Stimulated activated CD4-positive, alpha-beta T cell treated with anti-CD3 and anti-CD28 coated beads, Interleukin-12 subunit alpha, Interleukin-12 subunit beta, amount 100 ng/mL, for 24 hours (primary cell): ENCODE measurements at places on chromosomes 4 and X.

GRCh38 chrX:51461053-51462044 lies 35.0 kb downstream of the NUDT11 start:
- no peak for DNase-seq

DNA sequence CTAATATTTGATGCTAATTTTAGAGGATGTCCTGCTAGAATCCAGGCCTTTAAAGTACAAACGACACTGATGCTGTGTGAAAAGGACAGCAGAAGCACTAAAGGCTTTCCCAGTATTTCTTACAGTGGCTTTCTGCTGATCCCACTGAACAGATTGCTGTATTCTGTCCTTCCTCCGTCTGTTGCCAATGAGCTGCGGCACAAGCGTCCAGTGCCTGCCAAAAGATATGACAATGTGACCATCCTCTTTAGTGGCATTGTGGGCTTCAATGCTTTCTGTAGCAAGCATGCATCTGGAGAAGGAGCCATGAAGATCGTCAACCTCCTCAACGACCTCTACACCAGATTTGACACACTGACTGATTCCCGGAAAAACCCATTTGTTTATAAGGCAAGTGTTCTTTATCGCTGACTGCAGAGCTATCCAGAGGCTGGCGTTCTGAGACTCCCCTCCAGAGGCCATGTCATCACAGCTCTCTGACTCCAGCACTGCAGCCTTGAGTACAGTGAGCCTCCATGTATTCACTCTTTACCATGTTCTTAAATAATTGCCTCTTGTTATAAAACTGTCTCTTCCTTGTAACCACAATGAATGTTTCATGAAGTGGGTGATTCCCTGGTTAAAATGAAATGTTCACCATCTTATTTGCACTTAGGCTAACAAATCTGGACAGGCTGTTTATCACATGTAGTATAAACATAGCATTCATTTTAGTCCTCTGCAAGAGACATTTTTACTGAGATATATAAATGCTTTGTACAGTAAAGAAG lies 43.6 kb downstream of the GUCY1B1 start:
- DNase-seq = no peak

- DNase-seq = no peak
Measured at GRCh38 chr4:82437285-82438005, 7.1 kb downstream of the ENOPH1 start.

GRCh38 chrX:69063486-69063885 lies 101.8 kb downstream of the PJA1 start:
- DNase-seq = no peak

GRCh38 chrX:77910108-77910840 lies at the start of gene ATP7A:
ATP7A (plus strand) TSS chrX:77910693; CDS start chrX:77971642, 60,949 bp downstream.
- DNase-seq = peak; percentile 82

- no peak for DNase-seq
Measured at GRCh38 chr4:15077969-15078368, 75.7 kb downstream of the CPEB2 start.

DNA sequence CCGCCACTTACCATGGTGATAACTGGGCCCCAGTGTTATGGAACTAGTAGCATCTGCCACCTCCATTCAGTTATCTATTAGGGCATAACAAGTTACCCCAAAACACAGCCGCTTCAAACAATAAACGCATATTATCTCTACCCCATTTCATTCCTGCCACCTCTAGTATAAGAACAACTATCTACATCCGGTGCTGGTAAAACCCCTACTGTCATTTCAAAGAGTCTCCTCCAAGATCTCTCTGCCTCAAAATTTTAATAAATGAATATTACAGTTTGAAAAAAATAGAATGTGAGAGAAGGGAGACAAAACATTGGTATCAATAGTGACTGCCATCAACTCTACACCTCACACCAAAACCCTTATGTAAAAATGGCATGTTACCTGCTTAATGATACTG lies 35.5 kb upstream of the RBPJ start:
- DNase-seq = no peak

DNA sequence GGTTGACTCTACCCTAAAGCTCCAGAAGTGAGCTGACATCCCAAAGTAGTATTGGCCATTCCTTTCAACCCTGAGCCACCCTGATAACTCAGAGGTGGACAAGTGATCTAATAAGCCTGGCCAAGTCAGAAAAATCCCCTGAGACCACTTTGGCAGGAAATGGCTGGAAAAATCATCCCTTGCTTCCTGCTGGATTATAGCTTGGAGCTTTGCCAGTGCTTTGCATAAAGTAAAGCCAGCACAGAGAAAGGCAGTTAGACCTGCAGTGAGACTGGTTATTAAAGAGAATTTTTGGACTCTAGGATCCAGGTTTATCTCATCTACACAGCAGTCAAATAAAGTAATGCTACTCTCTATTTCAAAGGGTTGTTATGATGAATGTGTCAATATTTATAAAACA lies 6.4 kb downstream of the CXCL3 start:
- no peak for DNase-seq

GRCh38 chr4:173748353-173748752 lies 218.3 kb upstream of the HAND2 start:
- DNase-seq = no peak

DNA sequence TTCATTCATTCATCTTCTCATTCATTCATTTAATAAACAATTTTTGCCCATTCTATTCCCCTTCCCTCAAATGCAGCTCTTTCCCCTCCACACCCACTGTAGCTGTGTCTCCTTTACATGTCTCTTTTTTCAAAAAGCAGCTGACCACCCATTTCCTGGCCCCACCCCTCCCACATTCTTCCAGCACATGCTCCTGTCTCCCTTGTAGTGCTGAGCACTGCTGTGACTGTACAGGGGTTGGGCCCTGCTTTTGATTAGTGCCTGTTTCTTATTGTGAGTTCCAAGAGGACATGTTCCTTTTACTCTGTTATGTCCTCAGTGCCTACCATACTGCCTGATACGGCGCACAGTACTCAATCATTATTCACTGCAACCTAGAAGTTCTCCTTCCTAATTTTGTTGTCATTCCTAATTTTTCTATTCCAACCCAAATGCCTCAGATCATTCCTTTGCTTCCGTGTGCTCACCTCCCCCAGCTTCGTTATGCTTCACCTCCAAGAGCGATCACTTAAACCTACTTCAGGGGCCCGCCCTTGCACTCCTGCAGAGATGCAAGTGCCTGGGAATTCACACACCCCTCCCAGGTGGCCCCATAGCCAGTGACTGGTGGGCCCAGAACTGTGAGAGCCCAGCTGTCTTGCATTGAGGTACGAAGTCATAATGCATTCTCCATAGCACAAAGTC lies 152.2 kb downstream of the STK32B start:
- DNase-seq = no peak

DNA sequence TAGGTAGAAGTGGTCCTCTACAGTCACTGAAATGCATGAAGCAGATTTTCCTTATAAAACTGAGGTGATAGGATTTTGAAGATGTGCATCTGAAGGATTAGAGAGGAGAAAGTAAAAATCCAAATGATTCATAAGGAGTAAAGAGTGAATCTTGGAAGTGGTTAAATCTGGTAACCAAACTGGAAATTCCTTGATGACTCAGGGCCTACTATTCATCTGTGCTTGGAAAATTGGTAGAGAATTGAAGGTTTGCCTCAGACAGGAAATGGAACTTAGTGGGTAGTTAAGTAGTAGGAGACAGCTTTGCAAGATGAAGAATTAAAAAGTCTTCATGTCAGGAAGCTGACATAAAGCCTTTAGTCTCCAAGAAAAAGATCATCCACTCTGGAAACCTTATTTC lies 368.9 kb upstream of the CTSO start:
- DNase-seq = no peak

- DNase-seq = peak; percentile 2
Measured at GRCh38 chrX:121161501-121161933, 114.1 kb downstream of the GLUD2 start.

DNA sequence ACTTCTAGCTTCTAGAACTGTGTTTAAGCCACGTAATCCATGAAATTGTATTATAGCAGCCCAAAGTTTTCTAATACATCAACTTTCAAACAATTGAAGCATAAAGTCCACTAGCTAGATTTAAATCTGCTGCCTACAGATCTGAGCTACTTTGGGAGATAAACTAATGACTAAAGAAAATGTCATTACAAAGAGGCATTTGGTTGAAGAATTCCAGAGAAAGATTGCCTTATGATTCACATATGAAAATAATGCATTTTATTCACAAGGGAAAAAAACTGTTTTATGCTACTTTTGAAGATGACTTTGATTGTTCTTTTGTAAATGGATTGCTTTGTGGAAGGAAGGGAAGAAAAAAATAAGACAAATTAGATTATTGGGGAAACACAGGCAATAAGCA lies 124.1 kb upstream of the SLIT2 start:
- DNase-seq = no peak

GRCh38 chrX:68868316-68868715 lies 39.5 kb downstream of the EFNB1 start:
- no peak for DNase-seq

GRCh38 chr4:180617196-180617595 lies 1626.0 kb upstream of the TENM3 start:
- DNase-seq = no peak

DNA sequence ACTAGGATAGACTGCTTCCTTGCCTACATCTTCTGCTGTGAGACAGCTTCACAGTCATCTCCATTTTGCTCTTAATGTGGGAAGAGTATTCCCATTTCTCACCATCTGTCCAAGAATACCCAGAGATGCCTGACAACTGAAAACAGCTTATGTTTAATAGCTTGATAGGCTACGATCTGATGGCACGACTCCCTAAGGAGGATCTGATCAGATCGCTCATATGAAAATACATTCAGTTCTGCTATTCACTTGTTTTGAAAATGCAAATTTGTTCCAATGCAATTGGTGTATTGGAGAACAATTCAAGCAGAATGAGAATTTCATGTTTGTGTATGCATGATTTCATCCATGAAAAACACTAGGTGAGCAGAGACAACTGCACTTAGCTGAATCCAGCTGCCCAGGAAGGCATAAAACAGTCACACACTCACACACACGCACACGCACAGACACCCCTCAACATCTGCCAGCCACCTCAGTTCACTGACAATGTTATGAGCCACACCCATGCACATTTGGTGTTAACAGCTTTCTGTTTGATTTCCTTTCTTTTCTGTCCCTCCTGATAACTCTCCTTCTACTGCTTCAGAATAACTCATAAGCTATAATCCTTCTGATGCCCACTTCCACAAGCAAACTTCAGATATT lies 29.6 kb downstream of the TRIML1 start:
- DNase-seq = no peak

DNA sequence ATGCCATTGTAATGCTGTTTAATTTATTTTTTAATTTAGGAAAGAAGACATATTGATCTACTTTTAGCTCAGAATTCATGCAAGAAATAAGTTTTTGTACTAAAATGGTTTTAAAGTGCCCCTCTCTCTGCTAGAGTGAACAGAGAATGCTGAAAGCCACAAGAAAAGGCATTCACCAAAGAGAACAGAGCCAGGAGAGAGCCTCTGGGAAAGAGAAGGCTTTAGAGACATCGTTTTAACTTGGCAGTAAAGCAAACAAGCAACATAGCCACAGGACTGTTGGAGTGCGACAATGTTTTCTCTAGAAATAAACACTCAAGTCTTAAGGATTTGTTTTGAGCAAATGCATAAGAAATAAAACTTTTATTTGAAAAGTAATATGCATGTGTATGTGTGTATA lies 484.1 kb upstream of the CPEB2 start:
- DNase-seq = no peak

GRCh38 chrX:133375615-133376340 lies 39.5 kb downstream of the GPC4 start:
- DNase-seq = no peak

GRCh38 chr4:66555301-66555700 lies 885.0 kb upstream of the EPHA5 start:
- no peak for DNase-seq

GRCh38 chr4:99710020-99710419 lies 52.4 kb upstream of the C4orf54 start:
- DNase-seq = no peak

DNA sequence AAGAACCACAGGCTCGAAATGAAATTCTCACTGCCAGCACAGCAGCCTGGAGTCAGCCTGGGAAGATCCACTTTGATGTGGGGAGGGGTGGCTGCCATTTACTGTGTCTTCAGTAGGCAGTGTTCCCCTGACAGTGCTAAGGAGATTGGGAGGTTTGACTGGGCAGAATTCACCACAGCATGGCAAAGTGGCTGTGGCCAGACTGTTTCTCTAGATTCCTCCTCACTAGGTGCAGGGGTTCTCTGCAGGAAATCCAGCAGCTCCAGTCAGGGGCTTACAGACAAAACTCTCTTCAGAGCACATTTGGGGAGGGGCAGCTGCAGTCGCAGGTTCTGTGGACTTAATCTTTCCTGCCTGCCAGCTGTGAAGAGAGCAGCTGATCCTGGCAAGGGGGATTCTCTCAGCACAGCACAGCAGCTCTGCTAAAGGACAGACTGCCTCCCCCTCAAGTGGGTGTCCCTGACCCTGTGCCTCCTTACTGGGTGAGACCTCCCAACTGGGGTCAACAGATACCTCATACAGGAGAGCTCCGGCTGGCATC lies 1174.0 kb downstream of the RAPGEF2 start:
- DNase-seq = no peak

- no peak for DNase-seq
Measured at GRCh38 chr4:177107288-177107921, 202.3 kb upstream of the NEIL3 start.

GRCh38 chr4:74013264-74013663 lies 14.8 kb upstream of the CXCL5 start:
- DNase-seq = no peak

- DNase-seq = no peak
Measured at GRCh38 chr4:153089742-153090141, 114.5 kb upstream of the TRIM2 start.

GRCh38 chr4:29900336-29900735 lies 819.8 kb upstream of the PCDH7 start:
- no peak for DNase-seq

DNA sequence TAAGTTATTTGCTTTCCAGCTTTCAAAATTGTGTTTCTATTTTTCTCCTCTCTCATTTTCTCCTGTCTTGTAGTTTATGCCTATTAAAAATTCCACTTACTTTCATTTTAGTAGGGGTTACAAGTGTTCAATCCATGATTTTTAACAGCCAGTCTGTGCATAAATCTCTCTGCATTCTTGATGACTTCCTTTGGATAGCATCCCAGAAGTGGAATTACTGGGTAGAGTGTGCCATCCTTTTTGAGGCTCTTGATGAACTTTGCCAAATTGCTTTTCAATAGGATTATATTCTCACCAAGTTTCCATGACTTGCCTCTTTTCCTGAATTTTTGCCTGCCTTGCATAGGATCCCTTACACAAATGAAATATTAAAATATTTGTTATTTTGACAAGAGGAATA lies 58.5 kb downstream of the DIPK2B start:
- DNase-seq = no peak

DNA sequence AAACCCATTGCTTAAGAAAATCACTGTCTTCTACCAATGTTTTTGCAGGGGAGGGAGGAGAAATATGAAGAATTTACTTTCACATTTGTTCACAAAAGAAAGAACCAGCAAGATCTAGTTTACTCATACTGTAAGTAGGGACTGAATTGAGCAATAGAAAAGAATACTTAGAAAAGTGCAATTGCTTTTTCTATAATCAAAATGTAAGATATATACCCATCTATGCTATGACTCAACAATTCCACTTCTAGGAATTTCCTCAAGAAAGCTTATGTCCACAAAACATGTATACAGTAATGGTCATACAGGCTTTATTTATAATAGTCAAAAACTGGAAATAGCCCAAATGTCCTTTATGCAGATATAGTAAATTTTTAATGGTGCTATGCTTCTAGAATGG lies 196.4 kb downstream of the LRBA start:
- DNase-seq = no peak
